CD4-positive, alpha-beta T cell treated with Interleukin-21 for 1 hour (primary cell): ENCODE measurements at places on chromosomes 13 and 19.

- DNase-seq, result no peak
These were observed 20.9 kb downstream of the CARM1 start for GRCh38 chr19:10892256-10892655.

GRCh38 chr19:1671716-1672037, 19.3 kb upstream of the TCF3 start:
- no peak for DNase-seq

DNA sequence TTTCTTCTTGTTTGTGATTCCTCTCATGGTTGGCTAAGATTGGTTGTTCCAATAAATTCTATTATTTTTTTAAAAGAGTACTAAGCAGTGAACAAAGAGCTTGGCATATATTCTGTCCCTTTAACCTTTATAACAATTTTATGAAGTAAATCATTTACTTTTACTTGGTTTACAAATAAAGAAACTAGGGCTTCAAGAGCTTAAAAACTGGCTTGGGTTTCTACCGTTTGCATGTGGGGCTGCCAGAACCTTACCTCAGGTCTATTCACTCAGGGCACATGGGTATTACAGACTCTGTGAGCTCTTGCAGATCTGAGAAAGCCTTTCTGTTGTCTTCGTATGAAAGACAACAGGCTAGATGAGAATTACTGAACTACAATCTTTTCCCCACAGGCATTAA, 13.3 kb downstream of the N4BP2L1 start:
- no peak for DNase-seq

- DNase-seq, result no peak
These were observed 28.7 kb upstream of the KCTD15 start for GRCh38 chr19:33767898-33768413.

GRCh38 chr19:41029524-41030432, 38.7 kb downstream of the CYP2B6 start:
- DNase-seq, result no peak

DNA sequence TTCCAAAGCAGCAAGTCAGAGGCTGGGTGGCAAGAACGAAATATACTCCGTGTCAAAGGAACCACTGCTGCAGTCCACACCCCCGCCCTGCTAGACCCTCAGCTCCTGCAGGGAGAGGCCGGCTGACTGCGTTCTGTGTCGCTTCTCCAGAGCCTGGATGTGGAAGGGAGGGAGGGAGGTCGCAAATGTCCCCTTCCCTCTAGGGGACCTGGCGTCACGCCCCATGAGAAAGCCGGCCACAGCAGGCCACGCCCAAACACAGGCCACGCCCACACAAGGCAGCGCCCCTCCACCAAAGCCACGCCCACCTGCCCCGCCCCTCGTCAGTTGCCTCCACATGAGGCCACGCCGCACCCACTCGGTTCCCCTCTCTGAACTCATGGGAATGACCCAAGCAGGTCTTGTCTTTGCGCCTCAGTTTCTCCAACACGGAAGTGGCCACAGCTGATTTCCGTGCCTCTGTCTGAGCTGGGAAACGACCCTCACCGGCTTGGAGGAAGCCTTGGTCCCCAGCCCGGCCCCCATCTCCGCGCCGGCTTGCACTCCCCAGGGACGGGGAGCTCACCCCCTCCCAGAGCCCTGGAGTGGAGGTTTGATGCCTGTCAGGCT, 38.4 kb upstream of the TCF3 start:
- DNase-seq, result peak; percentile 53

DNA sequence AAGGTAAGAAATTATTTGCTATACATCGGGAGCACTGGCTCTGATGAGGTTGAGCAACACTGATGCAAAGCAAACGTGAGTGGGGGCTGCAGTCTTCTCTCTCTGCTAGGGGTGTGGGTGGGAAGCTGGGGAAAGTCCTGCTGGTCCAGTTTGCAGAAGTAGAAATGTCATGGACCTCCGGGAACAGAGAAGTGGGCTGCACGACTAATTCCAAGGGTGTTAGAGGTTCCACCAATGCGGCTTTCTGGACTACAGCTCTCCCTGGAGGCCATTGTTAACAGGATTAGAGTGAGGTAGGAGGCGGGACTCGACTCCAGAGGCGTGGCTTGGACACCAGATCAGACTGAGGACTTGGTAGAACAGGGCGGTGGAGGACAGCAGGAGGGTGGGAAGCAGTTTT, 5.7 kb upstream of the FBXO27 start:
- DNase-seq, result no peak

DNA sequence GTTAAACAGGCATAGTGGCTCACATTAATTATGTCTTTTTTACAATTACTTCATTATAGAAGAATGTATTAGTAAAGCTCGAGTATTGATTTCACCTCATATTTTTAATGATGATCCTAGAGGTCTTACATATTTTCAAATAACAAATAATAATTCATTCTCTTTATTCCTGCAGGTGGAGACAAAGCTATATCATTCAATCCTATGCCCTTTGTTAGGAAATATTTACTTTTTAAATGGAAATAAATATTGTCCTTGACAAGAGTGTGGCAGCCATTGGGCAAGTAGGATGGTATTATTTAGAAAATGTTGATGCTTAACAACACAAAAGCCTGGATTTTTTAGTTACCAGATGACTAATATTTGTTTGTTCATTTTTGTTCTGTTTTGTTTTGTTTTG, 127.6 kb downstream of the COG6 start:
- DNase-seq, result no peak

DNA sequence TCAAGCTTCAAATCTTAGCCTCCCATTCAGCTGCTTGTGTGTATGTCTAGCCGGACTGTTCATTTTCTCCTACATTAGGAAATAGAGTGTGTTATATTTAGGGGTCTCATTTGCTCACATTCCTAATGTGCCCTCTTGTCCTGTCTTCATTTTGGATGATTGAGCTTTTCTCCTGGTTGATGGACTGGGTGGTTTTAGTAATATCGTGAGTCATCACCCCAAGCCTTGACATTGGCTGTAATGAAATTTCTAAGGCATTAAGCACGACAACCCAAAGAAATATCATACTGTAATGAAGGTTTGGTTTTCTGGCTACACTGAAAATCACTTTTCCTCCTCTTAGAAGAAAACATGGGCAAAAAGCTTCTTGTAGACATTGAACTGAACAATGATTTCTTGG, 110.7 kb upstream of the WASF3 start:
- DNase-seq, result no peak

GRCh38 chr13:112757759-112758086, 67.9 kb downstream of the ATP11A start:
- DNase-seq, result no peak
